ENCODE measurements at places on chromosomes 16 and 17.

- no peak for DNase-seq
These were observed 55.8 kb downstream of the ACTG1 start for GRCh38 chr17:81456798-81457197.

GRCh38 chr16:83402160-83402814, 405.5 kb upstream of the HSBP1 start:
- no peak for DNase-seq

GRCh38 chr16:72050769-72051464, 3.4 kb upstream of the HP start:
- DNase-seq, result no peak

GRCh38 chr17:66426397-66427033, 124.1 kb downstream of the PRKCA start:
- peak; percentile 31 for DNase-seq

DNA sequence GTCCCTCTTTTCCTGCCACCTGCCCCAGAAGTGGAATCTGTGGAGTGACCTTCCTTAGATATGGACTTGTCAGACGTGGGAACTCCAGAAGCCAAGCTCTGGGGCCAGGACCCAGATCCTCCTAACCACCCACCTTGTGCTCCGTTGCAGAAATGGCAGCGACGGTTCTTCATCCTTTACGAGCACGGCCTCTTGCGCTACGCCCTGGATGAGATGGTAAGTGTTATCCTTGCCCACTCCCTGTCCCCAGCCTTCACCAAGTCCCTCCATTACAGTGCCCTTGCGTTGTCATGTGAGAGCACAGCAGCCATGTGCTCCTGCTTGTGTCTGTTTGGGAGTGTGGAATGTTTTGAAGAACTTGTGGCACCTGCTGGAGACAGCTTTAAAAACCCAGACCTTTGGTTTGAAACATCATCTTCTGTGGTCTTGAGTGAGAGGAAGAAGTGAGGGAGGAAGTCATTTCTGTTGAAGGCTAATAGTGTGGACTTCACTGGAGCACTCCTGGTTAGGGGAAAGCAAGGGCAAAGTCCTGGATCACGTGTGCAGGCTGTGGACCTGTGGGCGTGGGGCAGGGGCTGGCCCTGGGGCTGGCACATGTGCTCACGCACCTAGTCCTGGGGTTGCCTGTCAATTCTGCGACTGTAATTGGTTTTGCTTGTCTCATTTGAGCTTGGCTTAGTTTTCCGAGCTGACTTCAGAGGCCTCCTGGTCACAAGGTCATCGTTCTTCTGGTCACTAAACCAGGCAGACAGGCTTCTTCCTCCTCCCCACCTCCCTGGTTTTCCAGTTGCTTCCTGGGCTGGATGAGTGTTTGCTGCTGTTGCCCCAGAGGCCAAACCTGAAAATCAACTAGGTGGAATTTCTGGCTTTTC, 35.8 kb downstream of the MPRIP start:
- no peak for DNase-seq

- peak; percentile 26 for DNase-seq
These were observed 5.3 kb upstream of the NSMCE1 start for GRCh38 chr16:27273670-27274423.

DNA sequence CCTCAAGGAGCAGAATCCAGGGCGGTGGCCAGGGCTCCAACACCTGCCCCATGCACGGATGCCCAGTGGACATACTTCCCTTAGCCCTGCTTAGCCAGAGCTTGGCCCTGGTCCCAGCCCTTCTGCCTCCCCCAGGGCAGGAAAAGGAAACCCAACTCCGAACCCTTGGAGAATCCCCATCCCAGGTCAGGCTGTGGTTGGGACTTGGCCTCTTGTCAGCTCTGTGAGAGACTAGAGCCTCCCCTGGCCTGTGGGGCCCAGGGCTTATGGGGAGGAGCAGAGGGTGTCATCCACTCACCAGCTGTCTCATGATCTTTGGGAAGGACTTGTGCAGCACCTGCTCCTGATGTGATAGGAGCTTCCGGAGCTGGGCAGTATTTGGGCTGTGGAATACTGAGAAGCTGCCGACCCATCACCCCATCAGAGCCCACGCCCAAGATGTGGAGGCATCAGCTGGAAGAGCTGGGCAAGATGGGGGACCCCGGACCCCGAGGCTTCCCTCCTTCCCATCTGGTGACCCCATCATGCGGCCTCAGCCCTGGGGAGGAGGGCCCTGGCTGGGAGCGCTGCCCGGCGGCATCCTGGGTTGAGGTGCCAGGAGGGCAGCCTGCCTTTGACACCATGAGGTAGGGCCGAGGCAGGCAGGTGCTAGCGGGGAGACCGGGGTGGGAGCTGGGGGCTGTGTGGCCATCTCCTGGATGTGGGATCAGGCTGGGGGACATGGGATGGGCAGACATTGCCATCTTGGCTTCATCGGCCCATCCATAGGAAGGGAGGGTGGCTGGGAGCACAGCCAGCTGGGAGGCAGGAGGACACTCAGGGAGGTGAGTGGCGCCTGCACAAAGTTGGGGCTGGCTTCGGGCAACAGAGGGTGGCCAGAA, 45.1 kb downstream of the TNFRSF13B start:
- DNase-seq, result no peak

DNA sequence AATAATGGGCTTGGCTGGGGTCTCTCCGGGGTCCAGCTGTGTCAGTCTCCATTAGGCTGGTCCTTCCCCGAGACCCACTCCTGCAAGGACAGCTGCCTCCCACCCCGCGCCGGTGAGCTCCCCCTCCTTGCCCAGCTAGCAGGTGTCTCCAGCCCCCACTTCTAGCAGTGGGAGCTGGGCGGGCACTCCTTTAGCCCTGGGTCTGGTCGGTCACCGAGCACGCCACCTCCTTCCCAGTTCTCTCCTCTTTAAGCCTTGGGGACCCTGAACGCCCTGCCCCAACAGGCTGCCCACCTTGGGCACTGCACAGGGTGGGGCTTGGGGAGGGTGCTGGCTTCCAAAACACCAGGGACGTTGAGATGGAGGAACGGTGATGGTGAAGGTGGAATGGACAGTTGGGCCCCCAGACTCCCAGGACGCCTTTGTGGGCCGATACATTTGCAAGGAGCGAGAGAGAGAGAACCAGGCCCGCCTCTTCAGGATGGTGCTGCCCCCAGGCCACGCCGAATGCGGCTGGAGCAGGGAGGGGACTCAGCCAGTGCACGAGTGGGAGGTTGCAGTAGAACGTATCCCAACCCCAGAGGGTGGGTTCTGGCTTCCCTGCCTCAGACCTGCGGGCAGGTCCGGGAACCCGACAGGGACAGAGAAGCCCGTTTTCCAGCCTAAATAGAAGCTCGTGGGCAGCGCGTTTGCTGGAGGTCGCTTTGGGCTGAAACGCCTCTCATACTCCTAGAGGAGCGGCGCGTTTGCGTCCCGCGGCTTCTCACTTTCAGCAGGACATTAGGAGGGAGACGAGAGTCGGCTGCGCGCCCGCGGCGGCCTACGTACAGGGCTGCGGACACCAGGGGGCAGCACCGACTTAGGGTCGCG, 10.7 kb downstream of the TBX2 start:
- DNase-seq, result peak; percentile 68

- no peak for DNase-seq
These were observed 25.2 kb downstream of the DNAH2 start for GRCh38 chr17:7742729-7743128.

DNA sequence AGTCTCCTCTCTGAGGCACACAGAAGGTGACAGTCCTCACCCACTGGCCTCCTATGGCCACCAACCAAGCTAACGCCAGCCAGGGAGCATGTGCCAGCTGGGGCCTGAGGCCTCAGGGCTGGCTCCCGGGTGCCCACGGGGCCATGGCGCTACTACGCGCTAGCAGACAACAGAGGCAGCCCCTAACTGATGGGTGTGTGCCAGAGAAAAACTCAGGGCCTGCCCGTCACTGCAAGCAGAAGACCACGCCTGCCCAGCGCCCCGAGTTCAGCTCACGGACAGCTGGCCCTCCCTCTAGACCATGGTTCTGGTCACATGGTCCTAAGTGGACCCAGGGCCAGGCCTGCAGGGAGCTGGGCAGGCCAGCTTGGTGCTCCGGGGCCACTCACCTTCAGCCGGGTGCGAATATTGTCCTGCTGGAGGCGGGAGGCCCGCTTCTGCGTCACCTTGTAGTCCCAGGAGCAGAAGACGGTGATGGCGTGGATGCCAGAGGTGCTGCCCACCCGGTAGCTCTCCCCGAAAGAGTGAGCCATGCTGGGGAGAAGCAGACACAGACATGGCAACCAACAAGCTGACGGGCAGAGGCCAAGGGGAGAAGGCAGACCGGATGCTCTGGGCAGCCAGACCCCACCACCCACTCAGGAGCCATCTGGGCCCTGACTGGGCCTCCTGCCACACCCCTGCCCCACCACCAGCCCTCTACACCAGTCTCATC, 6.2 kb downstream of the TMC6 start:
- no peak for DNase-seq

GRCh38 chr17:7238420-7239090, 702 bp downstream of the PHF23 start:
- DNase-seq, result no peak

- no peak for DNase-seq
These were observed 3.5 kb downstream of the CLTC start for GRCh38 chr17:59623151-59623550.

DNA sequence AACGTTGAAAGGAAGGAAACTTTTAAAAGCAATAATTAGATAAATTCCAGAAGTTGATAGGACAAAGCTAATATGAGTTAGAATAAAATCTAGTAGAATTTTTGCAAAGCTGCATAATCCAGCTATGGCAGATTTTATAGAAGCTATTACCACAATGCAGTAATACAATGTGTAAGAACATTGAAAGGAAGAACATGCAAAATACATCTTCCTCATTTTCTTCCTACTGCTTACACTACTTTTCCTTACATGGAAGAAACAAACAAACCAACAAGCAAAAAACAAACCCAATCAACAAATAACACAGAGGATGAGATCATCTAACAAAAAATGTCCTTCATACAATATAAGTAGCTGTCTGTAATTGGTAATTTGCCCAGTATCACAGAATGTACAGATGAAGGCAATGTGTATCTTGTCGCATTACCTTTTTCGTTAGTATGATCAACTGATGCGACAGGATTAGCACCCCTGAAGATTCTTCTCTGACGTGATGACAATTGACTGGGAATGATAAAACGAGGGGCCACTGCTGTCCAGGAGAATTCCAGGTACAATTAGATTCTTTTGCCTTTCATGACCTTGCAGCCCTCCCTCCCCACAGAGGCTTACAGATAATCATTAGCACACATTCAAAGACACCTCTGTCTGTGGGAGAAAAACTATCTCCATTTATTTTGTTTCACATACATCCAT, 21.2 kb upstream of the LRRC37A start:
- DNase-seq, result no peak

DNA sequence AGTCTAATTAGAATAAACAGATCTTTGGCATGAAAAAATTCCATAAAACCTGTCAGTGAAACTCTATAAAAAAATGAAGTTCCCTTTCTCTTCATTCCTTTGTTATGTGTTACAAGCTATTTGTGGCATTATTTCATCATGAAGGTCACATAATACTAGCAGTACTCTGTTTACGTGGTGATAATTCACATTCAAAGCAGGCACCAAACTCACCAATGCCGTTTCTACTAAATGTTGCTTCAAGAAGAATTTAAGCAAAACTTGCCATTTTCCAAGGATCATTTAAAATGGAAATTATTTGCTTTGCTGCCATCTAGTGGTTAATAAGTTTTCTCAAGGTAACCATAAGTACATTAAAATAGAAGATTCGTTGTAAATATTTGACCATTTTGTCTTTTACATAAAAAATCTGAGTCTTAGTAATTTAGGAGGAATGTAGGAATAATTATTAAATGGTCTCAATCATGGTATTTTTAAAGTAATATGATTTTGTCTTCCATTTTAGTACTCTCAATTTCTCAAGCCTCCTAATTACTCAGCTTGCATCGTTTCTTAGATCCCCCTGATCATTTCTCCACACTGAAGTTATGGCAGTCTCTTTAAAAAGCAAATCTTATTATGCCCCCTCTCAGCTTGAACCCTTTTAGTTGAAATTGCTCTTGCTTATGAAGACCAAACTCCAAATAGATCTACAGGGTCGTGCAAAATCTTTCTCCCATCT, 80.8 kb downstream of the OMG start:
- no peak for DNase-seq

Measured in activated CD4-positive, alpha-beta T cell treated with anti-CD3 and anti-CD28 coated beads, Interleukin-2, amount 50 U/mL, for 4 hours (primary cell).